ENCODE measurements at places on chromosomes 11 and 22.
A peak's percentile ranks its signal among the peaks of the same experiment; 100 is the strongest.

DNA sequence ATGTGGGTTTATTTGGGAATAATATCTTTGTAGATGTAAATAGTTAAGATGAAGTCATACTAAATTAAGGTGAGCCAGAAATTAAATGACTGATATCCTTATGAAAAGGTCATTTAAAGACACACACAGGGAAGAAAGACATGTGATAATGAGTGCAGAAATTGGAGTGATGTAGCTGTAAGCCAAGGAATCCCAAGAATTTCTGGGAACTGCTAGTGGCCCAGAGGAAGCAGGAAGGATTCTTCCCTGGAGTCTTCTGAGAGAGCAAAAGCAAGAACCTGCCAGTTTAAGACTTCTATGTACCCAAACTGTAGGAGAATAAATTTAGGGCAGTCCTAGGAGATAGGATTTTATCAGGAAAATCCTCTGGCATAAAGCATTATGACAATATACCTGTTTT is 66.9 kb downstream of the LRRC4C start:
- no peak for DNase-seq

DNA sequence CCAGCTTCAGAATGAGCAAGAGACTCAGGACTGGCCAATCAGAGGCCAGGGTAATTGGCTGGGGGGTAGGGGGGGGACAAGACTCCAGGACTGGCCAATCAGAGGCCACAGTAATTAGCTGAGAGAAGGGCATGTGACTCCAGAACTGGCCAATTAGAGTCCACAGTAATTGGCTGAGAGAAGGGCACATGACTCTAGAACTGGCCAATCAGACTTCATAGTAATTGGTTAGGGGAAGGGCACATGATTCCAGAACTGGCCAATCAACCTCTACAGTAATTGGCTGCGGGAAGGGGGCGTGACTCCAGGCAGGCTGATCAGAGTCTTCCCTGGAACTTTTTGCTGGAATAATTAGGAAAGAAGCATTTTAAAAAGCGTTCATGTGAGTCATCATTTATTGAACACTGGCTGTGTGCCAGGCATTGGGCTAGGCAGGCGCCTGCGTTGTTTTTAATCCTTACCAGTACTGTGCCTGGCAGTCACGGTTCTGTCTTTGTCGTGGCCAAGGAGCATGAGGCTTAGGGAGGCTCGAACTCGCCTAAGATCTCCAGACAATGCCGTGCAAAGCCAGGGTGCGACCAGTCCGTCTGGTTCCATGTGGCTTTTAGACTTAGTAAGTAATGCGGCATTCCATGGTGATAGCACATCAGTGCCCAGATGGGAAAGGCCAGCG is 508.1 kb downstream of the TBC1D22A start:
- no peak for DNase-seq

DNA sequence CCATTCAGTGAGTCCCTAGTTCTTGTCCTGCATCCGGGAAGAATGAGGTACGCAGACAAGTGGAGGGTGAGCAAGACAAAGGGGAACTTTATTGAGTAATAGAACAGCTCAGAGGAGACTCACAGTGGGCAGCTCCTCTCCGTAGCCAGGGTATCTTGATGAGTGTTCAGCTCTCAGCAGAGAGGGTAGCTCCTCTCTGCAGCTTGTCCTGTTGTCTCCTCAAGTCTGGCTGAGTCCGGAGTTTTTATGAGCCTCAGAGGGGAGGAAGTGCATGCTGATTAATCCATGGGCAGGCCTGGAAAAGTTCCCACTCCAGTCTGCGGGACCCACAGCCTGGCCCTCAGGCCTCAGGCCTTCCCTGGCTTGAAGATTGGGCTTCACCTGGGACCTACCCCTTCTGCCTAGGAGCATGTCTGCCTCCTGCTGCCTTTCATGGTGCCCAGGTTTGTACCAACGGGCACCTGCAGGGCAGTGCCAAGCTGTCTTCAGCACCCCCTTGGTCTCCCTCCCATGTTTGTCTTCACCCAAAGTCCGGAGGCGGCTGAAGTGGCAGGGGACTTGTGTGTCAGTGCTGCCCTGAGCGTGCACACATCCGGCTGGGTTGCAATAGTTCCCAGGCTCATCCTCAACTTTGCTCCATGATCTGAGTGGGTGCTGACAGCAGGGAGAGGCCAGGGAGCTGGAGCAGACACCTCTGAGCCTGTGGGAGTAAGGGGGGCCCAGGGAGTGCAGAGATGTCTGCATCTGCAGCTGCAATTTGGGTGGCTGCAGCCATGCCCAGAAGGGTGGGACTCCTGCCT is 134.2 kb downstream of the LDLRAD3 start:
- DNase-seq: no peak

DNA sequence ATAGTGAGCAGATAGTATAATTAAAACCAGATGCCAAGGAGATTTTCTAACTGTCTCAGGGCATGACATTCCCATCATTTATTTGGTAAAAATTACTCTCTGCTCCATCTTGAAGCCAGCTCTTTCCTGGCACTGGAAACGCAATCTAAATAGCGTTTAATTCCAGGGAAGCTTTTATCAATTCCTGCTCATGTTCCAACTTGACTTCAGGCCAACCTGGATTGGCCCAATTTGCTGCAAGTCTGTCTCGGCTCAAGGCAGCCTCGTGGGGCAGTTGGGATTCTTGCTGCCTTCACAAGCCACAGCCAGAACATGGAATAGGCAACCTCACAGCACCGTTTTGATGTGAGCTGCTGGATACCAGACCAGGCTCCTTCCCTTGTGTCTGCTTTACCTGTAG is 1255.9 kb downstream of the TBC1D22A start:
- no peak for DNase-seq

DNA sequence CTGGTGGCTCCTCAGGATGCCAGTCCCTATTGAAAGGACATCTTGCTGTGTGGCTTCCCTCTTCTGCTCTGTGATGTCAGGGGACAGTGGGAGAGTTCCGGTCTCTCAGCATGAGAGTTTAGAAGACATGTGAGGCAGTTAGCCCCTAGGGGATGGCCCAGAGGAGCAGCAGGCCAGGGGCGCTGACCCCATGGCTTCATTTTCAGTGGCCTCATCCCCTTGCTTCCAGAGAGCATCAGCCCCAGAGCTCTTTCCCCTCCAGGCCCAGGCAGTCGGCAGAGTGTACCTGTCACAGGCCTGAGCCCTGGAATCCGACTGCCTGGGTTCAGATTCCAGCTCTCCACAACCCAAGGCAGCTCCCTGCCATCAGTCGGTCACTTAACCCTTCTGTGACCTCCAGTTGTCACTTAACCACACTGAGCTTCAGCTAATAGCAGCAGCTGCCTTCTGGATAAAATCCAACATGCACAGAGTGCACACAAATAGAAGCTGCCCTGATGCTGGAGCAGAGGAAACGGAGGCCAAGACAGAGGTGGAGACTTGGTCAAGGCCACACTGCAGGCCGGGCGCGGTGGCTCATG is 14.1 kb upstream of the LRRC10B start:
- no peak for DNase-seq

GRCh38 chr11:14751975-14752407 is 108.4 kb downstream of the PDE3B start:
- DNase-seq: no peak

GRCh38 chr11:71070490-71071453 is 181.6 kb downstream of the SHANK2 start:
- DNase-seq: no peak

DNA sequence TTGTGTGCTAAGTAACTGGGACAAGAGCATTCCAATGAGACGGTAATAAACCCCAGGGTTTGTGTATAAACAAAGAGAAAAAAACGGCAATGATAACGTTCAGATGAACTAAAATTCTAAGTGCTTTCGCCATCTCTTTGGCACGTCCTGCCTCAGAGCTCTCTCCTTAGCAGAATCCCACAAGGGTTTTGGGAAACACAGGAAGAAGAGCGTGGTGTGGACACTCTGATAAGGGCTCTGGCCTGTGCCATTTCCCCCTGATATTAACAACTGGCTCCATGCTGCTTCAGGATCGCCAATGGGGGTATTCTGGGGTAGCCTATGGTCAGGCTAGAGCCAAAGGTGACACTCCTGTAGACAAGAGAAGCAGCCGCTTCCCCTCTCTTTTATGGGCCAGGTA is 18.4 kb downstream of the ABCC8 start:
- DNase-seq: no peak

DNA sequence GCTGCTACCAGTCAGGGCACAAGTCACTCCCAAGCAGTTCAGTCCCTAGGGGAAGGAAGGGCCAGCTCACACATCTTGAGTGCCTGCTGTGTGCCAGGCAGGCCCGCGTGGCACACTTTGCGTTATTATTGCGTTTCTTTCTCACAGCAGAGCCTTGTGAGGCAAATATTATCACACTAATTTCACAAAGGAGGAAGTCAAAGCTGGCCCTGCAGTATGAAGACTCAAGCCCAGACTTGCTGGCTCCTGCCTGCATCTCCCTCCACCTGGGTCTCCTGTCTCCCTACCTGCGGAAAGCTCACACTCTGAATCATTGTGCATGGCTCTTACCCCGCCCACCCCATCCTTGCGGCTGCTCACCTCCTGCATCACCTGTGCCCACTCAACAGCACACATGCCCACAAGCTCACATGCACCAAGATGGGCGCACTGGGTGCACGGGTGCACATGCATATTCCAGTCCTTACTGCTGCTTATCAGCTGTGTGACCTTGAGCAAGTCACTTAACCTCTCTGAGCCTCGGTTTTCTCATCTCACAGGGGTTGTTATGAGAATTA is 31.7 kb upstream of the P2RY2 start:
- peak; percentile 45 for DNase-seq

GRCh38 chr11:119779195-119780071 is 50.4 kb upstream of the NECTIN1 start:
- no peak for DNase-seq

DNA sequence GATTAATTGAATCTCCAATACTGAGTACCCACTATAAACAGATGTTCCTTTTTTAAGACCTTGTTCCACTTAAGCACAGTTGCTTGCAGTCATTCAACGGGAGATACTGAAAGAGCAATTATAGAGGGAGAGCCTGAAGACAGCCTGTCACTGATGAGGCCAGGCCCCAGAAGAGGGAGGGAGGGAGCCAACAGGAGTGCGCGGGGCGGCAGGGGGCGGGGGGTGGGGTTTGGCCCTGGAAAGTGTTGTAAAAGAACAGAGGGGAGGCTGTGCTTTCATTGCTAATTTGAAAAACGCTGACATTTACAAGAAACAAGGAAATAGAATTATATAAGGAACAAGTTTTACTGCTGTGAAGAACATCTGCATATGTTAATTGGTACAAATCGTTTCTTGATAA is 53.1 kb downstream of the MAP6 start:
- DNase-seq: no peak

GRCh38 chr11:35911616-35912165 is 32.2 kb upstream of the LDLRAD3 start:
- DNase-seq: no peak

DNA sequence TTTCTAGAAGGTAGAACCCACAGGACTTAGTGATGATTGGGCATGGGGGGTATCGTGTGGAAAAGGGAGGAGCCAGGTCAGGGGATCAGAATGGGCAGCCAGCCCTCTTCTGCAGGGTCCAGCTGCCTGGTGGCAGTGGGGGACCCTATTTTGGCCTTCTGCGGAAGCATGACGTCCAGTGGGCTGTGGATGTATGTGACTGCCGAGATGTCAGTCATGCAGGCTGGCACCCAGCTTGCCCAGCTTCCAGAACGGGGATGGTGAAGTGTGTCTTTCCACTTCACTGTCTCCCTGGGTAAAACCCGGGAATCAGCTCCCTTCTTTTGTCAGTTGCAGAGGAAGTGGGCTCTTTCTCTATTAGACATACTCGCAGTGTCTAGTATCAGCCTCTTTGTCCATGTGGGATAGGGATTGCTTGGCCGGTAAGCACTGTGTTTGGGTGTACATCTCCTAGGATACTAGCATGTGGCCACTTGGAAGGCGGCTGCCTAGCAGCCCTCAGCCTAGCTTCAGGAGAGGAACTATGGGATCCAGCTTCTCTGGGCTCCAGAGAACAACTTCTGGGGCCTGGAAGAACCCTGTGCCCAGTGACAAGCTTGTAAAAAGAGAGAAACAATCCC is 51.4 kb downstream of the GRIK4 start:
- DNase-seq: no peak

GRCh38 chr11:123494195-123495050 is 64.4 kb downstream of the GRAMD1B start:
- peak; percentile 42 for DNase-seq

DNA sequence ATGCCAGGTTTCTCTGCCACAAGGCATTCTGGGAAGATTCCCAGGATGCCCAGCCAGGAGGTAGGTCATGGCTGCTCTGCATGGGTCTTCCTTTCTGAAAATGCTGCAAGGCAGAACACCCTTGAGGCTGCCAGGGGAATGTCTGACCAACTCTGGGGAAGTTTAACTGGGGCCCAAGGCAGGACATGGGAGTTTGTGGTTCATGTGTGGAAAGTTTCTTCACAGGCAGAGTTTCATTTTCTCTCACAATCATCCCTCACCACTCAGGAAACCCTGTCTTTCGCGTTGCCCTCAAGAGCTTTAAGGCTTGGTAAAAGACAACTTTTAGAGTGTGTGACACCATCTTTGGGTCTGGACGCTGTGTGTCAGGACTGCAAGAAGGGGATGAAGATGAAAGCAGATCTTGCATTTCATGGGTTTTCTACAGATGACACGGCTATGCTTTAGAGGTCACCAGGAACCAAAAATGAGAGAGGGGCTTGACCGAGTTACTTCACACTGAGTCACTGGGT is 133.5 kb downstream of the CD44 start:
- DNase-seq: peak; percentile 82
